Left colon (tissue), 2 donors: ENCODE measurements at places on chromosomes 4 and X.

DNA sequence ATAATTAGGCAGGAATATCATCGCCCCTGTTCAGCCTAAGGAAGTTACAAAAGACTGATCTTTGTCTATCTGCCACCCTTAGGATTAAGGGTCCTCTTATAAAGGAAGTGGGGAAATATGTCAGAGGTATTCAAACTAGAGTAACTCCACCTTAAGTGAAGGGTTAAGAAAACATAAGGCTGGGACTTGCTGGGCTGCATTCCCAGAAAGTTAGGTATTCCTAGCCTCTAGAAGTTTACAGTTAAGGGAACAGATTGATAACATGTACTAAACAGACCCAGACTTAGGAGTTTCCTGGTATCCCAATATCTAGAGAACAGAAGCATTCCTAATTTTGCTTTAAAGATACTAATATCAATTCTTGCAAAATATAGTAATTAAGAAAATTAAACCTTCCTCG, 6.0 kb downstream of the CXCL2 start:
- DNase-seq, result no peak

- DNase-seq, result no peak
These were observed 24.2 kb downstream of the MAGED1 start for GRCh38 chrX:51917604-51918003.

DNA sequence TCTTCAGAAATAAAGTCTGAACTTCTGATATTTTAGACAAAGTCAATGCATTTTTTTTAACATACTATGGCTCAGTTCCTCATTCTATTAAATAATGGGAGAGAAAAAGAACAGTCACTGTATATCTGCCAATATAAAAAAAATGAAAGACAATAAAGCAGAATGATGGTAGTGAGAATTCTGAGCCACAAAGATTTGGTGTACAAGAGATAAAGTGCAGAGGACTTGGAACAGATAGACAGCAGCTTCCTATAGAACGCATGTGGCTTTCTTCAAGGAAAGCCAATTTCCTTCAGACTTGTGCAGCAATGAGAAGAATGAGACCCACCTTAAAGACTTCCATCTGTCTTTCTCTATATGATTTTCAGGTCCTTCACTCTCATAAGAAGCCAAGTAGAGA, 39.7 kb downstream of the RASGEF1B start:
- DNase-seq, result no peak

DNA sequence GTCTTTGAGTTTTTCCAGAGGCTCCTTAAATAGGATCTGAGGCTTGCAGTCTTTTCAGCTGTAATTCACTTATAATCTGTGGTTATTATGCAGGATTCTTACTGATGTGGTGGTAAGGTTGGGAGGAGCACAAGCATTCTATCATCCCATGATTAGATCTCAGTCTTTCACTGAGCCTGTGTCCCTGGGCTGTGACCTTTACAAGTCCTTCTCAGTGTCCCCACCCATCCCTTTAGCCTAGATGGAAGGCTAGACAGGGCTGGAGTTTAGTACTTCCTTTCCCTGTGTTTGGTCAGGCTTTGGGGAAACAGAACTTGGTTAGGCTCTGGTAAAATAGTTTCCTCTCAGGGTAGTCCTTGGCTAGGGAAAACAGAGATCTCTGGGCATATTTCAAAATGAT, 17.1 kb upstream of the NKAP start:
- no peak for DNase-seq

DNA sequence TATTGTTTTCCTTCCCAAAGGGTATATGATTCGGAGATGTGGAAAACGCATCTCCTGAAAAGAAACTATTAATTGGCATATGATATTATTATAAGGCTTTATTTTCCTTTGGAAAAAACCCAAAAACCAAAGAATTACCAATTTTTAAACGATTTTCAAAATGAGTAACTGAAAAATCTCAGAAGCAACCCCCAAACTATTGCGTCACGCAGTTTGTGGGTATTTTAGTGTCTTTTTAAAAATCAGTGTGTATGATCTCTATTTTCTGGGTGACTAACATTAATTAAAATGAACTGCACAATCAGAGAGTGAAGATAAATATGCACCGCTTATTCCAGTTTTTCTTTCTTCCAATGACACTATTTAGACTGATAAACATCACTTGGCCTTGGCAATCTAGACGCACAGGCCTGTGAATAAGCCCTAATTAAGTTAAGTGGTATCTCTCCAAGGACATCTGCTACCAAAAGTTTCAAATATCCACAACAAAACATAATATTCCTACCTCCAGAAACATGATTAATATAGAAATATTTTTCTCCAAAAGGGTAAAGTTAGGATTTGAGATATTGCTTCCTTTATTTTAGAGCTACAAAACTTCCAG, 511.5 kb upstream of the FAM241A start:
- DNase-seq, result no peak

DNA sequence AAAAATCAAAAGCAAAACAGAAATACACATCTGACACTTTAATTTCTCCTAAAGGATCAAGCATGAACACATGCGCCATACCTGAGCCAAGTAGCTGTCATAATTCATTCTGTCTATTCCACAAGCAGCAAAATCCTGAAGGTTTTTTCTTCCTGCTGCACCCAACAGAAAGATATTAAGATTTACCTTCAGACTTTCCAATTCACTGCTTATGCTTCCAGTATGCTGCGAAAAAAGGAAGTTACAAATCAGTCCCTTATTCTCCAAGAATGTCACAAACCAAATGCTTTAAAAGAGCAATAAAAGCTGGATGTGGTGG, 29.2 kb upstream of the FGFBP2 start:
- DNase-seq, result no peak

- DNase-seq, result no peak
These were observed 202.9 kb upstream of the SLC7A11 start for GRCh38 chr4:138445098-138445497.

- no peak for DNase-seq
These were observed 3.1 kb upstream of the SLC26A1 start for GRCh38 chr4:996030-996996.
